ENCODE measurements at places on chromosomes 2 and 18.

DNA sequence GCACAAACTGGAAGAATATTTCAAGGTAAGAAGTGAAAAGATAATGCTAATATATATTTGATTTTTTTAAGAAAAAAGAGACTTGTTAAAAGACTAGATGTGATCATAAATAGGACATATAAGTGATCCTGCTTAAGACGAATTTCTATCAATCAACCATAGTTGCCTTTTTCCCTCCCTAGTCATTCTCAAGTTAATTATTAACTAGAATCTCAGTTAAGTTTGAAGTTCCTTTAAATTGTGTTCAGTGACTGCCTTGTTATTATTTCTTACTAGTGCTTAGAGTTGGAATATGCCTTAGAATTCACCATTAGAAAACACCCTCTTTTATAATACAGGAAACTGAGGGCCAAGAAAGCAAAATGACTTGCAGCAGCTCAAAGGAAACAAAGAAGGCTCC is 141.5 kb upstream of the SP5 start:
- DNase-seq, result no peak

DNA sequence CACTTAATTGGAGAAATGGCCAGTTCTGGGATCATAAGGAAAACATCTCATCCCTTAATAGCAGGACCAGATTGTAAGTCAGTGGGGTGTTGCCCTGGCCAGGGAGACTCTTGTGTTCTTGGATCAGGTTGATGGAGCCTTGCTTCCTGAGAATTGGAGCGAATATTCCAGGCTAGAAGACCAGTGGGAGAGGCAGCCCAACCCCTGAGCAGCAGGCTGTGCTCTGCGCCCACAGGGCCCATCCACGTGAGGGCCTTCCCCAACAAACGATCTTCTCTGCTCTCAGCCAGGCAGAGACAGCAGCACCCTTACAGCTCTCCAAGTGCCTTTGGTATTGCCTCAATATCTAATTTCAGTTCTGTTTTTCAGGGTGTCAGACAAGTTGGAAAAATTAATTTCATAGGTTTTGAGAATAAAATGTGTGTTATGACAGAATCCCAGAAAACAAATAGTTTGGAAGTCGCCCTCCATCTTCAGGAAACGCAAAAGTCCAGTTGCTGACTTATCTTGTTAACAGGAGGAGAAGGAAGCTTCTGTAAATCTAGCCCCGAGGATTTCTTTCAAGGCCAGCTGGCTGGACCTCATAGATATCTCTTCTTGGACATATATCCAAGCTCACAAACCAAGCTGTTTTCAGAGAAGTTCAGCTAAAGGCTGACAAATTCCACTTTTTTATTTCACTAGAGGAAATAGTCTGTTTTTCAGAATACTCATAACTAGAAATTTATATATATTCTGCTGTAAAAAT is 105.5 kb downstream of the COPS8 start:
- no peak for DNase-seq

- DNase-seq, result no peak
These were observed 23.6 kb upstream of the CATIP start for GRCh38 chr2:218332920-218333645.

DNA sequence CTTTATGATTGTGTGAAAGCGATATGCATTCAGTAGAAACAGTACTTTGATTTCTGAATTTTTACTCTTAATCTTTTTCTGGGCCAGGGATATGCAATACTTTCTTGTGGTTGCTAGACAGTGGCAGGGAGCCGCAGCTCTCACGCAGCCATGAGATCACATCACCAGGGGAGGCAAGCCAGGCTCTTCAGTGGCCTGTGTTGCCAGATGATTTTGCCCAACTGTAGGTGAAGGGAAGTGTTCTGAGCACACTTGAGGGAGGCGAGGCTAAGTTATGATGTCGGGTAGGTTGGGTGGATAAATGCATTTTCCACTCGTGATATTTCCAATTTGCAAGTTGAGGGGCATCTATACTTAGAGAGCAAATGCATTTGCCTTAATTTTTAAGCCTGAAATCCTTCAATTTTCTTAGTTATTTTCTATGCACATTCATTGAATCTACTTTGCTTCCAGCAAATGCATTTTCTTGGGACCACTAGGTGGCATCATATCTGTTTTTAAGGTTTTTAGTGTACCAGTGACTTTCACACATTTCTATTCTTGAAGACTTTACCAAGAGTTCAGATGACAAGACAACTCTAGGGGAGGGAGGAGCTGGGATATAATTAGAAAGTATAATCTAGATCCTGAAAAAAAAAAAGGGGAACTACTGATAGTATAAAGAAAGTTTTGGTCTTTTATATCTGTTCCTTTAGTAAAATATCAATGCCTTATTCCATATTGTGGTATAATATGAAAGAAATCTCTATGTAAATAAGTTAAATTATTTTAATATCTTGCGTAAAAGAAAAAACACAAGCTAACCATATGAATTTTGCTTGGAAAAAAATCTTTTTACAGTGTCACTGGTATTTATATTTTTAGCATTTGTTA is 643.3 kb downstream of the SOCS6 start:
- DNase-seq, result no peak

GRCh38 chr2:215657844-215658243 is 222.0 kb upstream of the FN1 start:
- no peak for DNase-seq

- no peak for DNase-seq
These were observed 64.7 kb upstream of the PXDN start for GRCh38 chr2:1808981-1809422.

- DNase-seq, result no peak
These were observed 160.0 kb downstream of the EIPR1 start for GRCh38 chr2:3217646-3218045.

DNA sequence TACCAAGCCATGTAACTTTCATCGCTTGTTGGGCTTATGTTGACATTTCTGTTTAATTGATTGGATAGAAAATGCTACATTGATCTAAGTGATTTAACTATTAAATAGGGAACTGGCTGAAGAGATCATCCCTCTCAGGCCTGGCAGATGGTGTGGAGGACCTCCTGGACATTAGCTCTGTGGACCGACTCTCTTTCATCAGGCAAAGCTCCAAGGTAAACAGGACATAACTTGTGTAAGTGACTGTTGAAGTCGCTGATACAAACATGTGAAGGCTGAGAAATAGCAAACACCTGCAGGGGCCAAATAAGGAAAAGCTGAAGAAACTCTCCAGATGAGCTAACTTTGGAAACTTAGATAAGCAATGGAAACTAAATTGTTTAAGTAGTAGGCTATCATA is 68.8 kb downstream of the UNC80 start:
- DNase-seq, result no peak

DNA sequence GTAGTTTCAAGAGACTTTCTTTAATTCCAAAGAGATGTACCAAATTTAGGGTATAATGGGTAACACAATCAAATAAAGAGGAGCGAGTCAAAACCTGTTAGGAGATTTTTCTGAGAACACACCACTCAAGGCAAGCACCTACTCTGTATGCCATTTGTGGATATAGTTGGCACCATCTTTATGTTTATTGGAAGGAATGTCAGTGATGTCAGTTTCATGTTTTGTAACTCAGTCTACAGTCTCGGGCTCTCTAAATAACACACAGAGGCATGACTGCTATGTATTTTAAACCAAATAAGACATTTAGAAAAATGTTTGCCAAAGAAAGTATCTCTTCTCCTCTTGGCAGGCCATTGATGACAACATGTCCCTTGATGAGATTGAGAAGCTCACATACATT is 59.7 kb downstream of the CPS1 start:
- DNase-seq, result no peak

DNA sequence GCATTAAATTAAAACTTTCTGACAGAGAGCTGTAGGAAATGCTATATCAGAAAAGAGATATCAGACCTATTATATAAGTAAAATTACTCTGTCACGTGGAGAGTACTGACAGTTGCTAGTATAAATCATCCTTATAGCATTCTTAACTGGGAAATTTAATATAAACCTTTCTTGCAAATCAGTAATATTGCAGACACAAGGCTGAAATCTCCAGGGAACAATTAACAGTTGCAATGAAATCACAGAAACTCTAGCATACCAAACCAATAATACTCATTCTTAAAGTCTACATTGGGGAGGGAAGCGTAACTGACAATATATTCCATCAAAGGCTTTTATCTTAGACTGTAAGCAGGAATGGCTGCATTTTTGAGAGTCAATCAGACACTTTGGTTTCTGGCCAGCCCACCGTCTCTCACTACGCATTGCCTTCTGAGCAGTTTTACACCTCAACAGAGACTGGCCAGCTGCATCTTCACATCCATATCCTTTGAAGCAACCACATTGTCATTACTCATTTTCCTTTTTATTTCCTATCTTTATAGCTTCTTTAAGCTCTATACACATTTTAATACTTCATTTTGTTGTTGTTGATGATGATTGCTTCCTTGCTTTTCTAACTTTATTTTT is 536.0 kb upstream of the CDH2 start:
- no peak for DNase-seq

Measured in stimulated activated CD4-positive, alpha-beta T cell treated with anti-CD3 and anti-CD28 coated beads, Interleukin-1b, Interleukin-23, amount 100 ng/mL, for 24 hours (primary cell).